ENCODE measurements at places on chromosomes 5 and 9.

GRCh38 chr9:18708429-18708828, 234.5 kb downstream of the ADAMTSL1 start:
- DNase-seq = no peak

DNA sequence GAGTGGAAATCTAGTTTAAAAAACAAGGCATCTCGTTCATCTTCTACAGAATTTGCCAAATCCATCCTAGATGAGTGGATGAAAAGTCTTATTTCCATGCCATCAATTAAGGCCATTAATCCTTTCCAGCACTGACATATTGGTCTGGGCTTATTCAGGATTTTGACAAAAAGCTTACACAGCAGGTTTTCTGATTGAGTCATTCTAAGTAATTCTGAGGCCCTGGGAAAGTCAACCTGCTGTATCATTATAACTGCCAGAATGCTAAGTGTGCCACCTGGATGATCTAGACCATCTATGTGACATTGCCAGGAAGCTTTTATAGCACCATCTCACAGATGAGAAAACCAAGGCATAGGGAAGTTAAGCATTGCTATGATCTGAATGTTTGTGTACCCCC, 132.1 kb upstream of the MAP3K1 start:
- DNase-seq = no peak

GRCh38 chr5:60699288-60699608, 718 bp downstream of the DEPDC1B start:
- no peak for DNase-seq

DNA sequence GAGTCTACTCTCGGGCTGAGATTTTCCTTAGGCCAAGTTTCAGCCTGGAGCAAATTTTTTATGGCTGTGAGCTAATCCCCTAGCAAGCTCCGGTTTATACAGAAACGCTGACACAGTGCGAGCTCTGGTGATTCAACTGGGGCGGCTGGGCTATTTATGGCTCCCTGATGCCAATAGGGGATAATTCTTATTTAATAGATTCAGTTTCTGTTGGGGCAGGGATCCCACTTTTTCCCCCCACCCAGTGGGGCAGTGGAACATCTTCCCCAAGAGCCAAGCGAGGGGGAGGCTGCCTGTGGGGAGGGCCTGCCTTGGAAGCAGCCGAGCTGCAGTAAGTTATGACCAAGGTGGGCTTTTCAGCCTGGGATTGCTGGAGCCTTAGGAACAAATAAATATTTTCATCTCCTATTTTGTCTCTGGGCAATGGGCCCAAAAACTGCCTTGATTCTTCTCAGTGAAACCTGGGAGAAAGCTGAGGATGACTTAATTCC, 129.1 kb downstream of the MACROH2A1 start:
- DNase-seq = no peak

GRCh38 chr5:177482359-177482795, 8.9 kb upstream of the DBN1 start:
- DNase-seq = no peak

GRCh38 chr5:8340739-8341344, 471.9 kb downstream of the MTRR start:
- DNase-seq = no peak

DNA sequence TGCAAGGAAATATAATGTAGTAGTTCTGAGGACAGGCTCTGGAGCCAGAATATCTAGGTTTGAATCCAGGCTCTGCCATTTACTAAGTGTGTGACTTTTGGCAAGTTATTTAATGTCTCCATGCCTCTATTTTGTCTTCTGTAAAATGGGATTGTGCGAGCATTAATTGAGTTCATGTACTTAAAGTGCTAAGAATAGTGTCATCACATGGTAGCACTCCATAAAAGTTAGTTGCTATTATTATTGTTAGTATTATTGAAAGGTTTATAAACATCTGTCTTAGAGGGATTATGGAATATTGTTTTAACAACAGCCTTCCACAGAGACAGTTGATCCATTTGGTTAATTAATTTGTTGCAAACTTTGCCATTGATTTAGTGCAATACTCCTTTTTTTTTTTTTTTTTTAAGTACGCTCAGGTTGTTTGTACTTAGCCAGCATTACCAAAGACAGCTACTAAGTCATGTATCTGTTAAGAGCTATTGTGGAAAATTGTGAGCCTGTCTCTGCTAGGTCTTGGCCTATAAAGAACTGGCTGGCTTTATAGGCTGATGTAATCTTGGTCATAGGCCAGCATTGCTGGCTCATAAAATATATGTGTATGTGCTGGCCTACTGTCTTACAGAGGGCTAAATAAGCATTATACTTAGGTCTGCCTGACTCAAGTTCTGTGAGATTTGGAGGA, 174.7 kb downstream of the WDR70 start:
- DNase-seq = no peak

DNA sequence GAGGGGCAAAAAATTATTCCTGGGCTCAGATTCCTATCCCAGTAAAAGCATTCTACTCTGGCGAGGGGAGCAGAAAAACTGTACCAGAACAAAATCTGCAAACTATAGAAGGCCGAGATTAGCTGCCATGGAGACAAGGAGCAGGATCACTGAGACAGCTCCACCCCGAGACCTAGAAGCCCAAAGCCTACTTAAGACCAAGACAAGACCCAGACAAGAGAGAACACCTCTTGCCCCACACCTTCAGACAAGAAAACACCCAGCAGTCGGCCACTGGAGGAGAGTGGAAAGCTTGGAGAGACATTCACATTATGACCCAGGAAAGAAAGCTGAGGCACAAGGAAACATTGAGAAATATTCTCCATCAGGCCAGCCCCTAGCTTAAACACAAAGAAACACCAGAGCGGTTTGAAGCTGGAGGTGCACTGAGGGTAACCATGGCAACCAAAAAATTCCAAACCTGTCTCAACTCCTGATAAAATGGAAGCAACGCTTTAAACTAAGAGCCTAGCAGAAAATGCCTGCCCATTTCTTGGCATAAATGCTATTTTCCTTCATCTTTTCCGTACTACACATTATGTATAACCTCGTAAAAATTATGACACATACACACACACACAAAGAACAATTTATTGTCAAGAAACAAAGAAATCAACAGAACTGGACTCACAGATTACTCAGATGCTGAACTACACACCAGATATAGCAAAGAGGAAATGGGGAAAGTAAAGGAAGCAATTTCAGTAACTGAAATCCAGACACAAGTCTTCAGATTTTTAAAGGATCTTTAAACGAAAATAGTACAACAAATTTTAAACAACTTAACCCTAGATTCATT, 53.8 kb upstream of the FTMT start:
- DNase-seq = no peak

DNA sequence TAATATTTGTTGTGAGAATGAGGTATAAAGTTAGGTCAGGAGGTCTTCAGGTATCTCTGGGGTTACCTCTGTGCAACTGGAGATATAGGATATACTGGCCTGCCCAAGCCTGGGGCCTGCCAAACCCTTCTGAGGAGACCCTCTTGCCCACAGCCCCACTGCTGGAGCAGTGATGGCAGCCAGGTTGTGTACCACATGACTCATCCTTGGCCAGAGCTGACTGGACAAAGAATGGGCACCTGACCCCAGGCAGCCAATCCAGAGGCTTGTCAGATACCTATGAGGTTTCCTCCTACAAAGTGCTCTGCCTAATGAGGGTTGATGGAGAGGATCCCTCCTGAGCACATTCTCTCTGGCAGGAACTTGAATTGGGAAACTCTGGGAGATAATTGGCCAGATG, 56.1 kb upstream of the TBC1D2 start:
- no peak for DNase-seq

- no peak for DNase-seq
These were observed 25.2 kb downstream of the NDUFS6 start for GRCh38 chr5:1826235-1826980.

GRCh38 chr5:73862796-73863195, 236.8 kb downstream of the ARHGEF28 start:
- no peak for DNase-seq

DNA sequence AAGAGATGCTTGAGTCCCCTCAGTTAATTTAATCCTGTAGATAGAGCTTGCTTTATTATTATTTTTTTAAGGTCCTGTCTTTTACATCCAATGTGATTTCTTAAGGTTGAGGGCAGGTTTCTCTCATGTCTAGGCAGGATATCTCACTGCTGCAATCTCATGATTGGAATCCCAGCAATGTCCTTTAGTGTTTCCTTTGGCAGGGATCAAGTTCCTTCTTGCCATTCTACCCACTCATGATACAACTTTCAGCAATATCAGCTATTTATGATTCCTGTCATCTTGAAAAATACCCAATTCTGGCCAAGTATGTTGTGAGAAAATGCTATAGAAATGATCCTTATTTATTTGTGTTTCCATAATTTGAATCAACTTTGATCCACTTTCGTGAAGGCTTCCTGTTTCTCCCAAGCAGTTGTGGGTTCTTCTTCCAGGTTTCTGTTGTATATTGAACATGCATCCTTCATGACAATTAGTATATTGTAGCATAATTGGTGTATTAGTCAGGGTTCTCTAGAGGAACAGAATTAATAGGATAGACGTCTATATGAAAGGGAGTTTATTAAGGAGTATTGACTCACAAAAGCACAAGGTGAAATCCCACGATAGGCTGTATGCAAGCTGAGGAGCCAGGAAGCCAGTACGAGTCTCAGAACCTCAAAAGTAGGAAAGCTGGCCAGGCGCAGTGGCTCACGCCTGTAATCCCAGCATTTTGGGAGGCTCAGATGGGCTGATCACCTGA, 18.4 kb upstream of the VPS13A start:
- DNase-seq = no peak

DNA sequence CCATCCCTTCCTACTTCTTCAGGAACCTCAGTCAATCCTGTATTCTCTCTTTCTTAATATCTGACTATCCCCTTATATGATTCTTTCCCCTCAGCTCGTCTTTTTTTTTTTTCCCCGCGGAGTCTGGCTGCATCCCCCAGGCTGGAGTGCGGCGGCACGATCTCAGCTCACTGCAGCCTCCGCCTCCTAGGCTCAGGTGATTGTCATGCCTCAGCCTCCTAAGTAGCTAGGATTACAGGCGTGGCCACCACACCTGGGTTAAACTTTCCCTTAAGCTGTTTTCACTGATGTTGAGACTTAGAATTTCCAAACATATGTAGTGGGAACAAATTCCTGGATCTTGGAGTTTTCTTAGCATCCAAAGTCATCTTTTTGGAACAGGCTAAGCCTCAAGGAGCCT, 13.3 kb upstream of the RUSC2 start:
- DNase-seq = no peak

DNA sequence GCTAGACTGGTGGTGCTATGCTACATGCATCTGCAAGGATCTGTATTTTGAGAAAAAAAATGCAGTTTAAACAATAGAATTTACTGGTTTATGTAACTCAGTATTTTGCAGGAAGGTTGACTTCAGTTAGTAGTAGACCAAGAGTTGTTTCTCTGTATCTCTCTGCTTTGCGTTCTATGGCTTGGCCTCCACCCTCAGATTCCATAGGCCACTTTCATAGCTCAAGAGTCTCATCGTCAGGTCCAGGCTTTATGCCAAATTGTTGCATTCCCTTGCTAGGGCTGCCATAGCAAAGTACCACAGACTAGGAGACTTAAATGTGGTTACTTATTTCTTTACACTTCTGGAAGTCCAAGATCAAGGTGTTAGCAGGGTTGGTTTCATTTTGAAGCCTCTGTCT, 48.1 kb upstream of the RORB start:
- DNase-seq = no peak

- no peak for DNase-seq
These were observed 10.4 kb downstream of the TMOD1 start for GRCh38 chr9:97511655-97512427.

GRCh38 chr5:151026679-151027078, 6.3 kb downstream of the GPX3 start:
- DNase-seq = no peak

DNA sequence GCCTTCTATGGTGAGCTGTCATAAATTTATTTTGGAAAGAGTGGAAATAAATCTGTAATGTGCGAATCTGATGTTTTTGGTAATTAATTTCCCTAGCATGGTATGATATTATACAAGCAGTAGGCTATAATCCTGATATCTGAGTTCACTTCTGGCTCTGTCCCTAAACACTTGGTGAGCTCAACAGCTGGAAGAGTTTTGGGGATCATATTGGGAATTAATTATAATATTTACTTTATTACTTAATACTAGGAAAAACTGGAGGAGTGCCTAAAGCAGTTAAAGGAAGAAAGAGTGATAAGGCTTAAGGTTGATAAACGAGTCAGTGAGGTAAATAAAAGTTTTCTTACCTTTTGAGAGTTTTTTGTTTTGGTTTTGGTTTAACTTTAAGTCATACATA, 26.8 kb downstream of the CEP78 start:
- no peak for DNase-seq

- peak; percentile 57 for DNase-seq
These were observed 663 bp upstream of the SMIM27 start for GRCh38 chr9:32551276-32552051.

DNA sequence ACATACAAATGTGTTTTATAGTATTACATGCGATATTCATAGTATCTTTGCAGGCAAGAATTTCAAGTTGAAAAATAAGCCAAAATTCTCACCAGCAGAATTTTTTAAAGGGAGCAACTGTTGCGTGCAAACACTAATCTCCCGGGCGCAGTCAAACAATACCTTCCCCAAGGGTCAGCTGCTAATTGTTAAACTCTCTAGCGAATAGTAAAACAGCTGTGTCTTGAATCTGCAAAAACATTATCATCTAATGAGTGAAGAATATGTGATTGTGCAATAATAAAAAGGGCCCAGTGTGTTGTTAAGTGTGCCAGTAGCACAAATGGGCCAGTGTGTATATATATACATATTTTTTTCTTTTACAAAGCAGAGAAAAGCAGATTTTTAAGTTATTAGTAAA, 131.4 kb downstream of the CCDC192 start:
- no peak for DNase-seq

All from activated naive CD4-positive, alpha-beta T cell treated with anti-CD3 and anti-CD28 coated beads, Interleukin-2, amount 10 ng/mL, durations not matched to agents 7 days and 5 days (primary cell).